ENCODE measurements at places on chromosomes 16 and 17. TPM values are rescaled to one million over a fixed set of nuclear protein-coding genes. Genes with fewer than 3 reads are reported as not detected.

DNA sequence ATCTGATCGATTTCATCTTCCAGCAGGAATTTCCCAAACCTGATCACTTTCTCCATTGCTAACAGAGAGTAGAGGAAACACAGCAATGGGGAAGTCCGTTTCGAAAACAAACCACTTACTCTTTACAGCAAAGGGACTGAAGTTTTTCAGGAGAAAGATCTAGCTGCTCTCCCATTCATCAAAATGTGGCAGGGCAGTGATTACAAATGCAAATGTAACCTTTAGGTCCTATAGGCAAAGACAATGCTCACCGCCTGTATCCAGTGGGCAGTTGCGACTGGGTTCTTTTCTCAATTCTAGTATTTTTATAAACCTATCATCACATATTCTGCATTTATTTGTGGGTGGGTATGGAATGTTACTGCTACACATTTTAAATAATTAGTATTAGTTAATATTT lies 218.0 kb upstream of the ZFHX3 start:
- DNase-seq, result no peak

DNA sequence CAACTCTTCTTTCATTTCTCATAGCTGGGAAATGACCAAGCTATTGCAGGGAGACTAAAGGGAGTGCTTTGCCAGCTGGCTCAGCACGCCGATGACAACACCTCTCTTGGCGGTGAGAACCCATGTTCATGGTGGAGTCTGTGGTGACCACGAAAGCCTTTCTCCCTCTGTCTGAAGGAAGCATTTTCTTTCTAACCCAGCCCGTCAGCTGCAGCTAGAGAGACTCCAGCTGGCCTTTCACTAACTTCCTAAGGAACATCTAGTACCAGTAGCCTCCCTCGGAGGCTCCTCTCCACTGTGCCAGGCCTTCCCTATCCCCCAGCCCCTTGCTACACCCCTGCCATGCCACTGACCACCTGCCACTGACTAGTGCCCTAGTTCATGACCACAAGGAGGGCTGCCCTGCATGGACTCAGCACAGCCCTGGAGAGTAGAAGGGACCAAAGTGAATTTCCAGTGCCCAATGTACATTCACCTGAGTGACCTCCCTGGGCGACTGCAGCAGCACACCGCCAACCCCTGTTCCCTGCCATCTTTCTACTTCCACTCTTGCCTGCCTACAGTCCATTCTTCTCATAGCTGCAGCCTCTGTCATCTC lies 81.3 kb downstream of the CBLN1 start:
- DNase-seq, result no peak

DNA sequence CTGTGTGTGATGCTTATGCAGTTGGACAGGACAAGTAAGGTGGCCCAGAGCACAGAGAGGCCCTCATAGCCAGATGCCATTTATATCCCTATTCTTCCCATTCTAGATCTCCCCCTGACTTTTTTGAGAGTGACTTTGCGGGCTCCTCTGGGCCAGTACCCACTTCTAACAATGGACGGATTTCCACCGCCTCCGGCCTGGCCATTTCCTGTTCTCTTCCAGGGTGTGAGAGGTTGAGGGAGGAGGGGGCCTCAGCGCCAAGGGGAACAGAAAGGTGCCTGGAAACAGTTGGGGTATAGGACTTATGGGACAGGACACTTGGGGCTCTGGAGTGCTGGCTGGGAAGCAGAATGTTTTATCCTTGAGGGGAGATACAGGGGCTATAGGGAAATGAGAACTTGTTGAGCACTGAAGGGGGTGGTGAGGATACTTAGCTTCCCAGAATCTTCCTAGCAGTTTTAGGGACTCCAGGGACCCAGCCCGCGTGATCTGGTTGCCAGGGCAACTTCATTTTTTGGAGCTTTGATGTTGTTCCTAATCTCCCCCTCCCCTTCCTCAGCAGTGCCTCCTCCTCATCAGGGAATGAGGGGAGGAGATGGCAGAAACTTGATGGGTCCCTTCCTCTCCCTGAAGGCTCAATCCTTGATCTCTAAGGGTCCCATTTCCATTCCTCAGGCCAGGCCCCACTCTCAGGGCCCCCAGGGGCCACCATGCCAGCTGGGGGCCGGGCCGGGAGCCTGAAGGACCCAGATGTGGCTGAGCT lies 3.6 kb downstream of the TAOK2 start:
- no peak for DNase-seq

DNA sequence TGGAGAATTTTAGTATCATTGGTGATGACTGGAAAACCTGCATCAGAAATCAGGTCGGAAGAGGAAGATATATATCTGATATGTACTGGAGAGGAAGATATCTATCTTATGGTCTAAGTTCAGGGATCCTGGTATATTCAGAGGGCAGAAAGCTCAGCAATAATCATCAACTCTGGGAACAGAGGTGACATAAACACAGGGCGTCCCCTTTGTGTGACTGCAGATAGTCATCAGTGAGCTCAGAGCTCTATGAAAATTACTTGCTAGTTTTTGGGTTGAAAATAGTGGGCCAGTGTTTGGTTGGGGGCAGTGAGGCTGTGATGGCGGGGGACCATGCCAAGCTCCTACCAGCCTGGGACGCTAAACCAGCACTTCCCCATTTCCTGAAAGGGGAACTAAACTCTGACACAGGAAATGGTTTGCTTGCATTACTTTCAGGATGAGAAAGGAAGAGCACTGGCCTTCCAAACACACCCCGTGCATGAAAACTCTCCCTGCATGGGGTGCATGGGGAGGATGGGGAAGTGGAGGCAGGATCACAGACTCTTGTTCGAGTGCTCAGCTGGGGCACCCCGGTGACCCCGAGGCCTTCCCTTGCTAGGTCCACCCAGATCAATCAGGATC lies 15.8 kb downstream of the NOD2 start:
- DNase-seq, result no peak

DNA sequence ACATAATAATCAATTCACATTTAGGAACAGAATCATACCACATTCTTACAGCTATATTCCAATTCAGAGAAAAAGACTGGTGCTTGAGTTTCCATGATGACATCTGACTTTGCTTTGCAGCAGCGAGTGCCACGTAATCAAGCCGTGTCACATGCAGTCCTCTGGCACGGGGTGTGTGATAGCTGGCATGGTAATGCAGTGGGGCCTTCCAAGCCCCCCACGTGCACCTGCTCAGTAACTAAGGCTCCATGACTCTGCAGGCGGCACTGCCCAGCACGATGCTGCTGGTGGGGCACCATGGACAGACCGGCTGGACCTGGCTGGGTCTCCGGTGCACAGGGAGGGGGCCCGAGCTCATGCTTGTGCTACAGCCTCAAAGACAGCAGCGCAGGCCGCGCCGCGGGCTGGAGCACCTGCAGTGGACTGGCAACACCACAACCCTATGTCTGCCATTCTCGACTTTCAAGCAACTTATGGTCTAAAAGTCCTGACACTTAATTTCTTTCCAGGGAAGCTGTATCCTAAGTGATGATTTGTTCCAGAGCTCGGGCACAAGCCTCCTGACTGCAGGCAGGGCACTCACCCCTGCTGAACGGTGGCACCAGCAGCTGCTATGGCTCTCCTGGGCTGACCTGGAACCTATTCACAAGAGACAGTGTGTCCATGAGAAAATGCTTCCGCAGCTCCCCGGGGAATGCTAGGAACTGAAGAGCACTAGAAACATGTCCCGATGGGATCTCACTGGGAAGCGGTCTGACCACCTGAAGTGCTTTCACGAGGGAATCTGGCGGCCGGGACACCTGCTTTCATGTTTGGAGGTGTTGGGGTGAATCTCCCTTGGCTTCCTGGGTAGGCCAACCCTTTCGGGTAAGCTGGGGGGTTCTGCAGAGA lies 99.5 kb upstream of the DNAH17 start:
- no peak for DNase-seq

MT2A gene
- total RNA-seq, result 1,382 TPM

FOXL1 gene
- total RNA-seq, result 8.0 TPM

FADS6 gene
- total RNA-seq, result not detected

Measured in mammary epithelial cell (primary cell).